NCI-H1694 treated with DMSO at 0.1 percent for 48 hours (cell line): ENCODE measurements at places on chromosomes 3 and 15.

- DNase-seq: no peak
Measured at GRCh38 chr15:91165850-91166249, 65.8 kb downstream of the SV2B start.

- DNase-seq: peak; percentile 31
Measured at GRCh38 chr15:69225355-69226022, 65.1 kb downstream of the GLCE start.

- no peak for DNase-seq
Measured at GRCh38 chr3:100912976-100913545, 80.2 kb downstream of the ABI3BP start.

- DNase-seq: no peak
Measured at GRCh38 chr3:17039594-17039993, 154.8 kb downstream of the PLCL2 start.

GRCh38 chr15:62901909-62902546 lies 140.5 kb upstream of the TPM1 start:
- no peak for DNase-seq

- DNase-seq: no peak
Measured at GRCh38 chr3:123605789-123606234, 21.0 kb upstream of the HACD2 start.
